Stimulated activated CD4-positive, alpha-beta T cell treated with anti-CD3 and anti-CD28 coated beads, Interleukin-12 subunit alpha, Interleukin-12 subunit beta, amount 100 ng/mL, for 48 hours (primary cell): ENCODE measurements at places on chromosomes 13 and 19.
A peak's percentile ranks its signal among the peaks of the same experiment; 100 is the strongest.

- DNase-seq: no peak
Measured at GRCh38 chr13:49409008-49409407, 34.9 kb downstream of the CAB39L start.

- no peak for DNase-seq
Measured at GRCh38 chr13:20375871-20376270, 143.8 kb upstream of the GJB6 start.

GRCh38 chr19:50450369-50451222, 17.9 kb downstream of the MYBPC2 start:
- no peak for DNase-seq

- no peak for DNase-seq
Measured at GRCh38 chr19:2652504-2653099, 49.9 kb downstream of the GNG7 start.

DNA sequence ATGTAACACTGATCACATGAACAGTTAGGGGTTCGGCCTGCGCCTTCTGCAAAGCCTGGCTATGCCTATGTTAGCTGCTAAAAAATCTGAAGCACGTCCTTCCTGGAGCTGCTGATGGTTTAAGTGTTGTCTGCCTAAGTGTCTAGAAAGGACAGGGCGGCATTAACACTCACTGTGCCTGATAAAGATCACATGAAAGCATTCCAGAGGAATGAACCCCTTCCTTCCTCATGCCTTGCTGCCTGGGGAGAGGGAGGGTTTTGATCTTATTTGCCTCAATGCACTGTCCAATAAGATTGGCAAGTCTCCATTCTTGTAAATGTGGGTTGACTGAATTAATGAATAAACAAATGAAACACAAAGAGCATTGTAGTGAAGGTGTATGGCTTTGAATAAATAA, 5.2 kb downstream of the DOCK9 start:
- no peak for DNase-seq

GRCh38 chr19:1025960-1026782, at the start of gene CNN2:
Gene CNN2 (plus strand): TSS chr19:1026608. CDS start chr19:1026662, 54 bp downstream.
- DNase-seq: peak; percentile 39

- no peak for DNase-seq
Measured at GRCh38 chr13:40233731-40234195, 432.7 kb downstream of the FOXO1 start.

- DNase-seq: no peak
Measured at GRCh38 chr13:100767192-100767591, 92.6 kb upstream of the TMTC4 start.

DNA sequence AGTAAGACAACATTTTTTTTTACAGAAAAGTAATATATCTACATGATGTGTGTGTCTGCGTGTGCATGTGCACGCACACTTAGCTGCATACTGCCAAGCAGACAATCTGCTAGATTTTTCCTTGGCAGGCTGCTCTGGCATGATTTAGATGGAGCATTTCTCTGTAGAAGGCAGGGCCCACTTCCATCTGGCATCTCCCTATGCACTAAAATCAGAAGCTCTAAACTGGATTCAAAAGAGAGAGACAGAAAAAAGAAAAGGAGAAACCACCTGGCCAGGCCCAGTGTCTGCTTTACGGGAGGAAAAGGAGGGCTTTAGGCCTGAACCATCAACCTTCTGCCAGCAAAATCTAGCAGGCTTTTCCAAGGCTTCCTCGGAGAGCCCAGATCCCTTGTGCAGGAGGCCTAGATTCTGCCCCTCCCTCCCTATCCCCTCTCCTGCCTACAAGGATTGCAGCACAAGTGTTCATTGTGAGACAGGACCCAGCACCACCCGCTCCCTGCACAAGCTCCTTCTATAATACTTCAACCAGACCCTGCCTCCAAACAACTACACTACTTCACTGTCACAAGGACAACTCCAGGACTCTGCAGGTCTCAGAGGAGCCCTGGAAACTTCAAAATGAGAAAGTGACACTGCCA, 99.3 kb downstream of the DOCK9 start:
- DNase-seq: no peak

DNA sequence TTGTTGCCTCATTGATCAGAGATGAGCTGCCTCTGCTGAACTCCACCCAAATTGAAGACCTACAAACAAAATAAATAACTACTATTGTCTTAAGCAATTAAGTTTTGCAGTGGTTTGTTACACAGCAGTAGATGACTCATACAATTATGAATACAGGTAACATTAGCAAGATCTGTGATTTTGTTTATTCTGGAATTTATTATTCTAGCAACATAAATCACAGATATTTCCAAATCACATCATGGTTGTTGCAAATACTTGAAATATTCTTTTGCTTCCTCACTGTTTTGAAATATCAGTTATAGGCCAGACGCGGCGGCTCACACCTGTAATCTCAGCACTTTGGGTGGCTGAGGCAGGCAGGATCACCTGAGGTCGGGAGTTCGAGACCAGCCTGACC, 13.1 kb upstream of the LMTK3 start:
- DNase-seq: no peak

- DNase-seq: no peak
Measured at GRCh38 chr19:1765904-1766799, 12.8 kb downstream of the ONECUT3 start.

DNA sequence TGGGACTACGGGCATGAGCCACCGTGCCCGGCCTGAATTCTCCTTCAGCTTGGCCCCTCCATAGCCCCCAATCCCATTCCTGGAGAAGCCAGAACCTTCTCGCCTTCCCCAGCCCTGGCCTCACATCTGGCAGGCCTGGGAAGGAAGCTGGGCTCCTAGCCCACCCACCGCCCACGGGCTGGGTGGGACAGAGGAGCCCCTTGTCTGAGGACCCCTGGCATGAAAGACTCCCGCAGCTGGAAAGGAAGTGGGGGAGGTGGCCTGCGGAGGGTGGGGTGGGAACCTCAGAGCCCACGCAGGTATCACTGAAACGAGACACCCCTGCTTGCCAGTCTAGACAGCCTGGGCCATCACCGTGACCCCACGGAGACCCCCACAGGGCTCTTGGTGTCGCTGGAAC, 7.7 kb upstream of the NANOS3 start:
- DNase-seq: no peak

- no peak for DNase-seq
Measured at GRCh38 chr13:77034881-77035280, 7.9 kb upstream of the FBXL3 start.

DNA sequence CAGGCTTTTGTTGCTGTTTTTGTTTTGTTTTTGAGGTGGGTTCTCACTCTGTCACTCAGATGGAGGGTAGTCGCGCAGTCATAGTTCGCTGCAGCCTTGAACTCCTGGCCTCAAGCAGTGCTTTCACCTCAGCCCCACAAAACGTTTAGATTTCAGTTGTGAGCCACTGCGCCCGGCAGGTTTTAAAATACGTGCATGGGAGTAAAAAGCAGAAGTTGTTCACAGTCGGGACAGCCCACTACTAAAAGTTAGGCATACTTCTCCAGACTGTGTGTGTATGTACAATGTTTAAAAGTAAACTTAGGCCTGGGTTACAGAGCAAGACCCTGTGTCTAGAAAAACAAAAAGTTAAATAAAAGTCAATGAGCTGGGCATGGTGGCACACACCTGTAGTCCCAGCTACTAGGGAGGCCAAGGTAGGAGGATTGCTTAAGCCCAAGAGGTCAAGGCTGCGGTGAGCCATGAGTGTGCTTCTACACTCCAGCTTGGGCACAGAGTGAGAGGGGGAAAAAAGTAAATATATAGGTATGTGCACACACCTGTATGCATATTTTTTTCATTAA, 6.1 kb downstream of the SAFB start:
- DNase-seq: no peak

DNA sequence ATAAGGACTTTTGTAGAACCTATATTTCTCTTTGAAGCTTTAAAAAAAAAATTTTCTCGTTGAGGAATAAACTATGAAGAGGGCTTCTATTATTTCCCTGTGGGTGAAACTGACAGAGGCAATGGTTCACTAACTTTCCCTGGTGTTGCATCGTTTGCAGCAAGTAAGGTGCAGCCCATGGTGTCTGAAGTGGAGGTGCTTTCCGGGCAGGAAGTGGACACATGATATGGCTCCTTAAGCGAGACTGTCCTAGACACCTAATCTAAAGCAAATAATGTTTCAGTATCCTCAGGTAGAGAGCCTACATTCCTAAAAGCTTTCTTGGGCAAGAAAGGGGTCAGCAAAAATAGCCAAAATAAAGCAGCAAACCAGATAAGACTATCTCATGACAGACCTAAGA, 437.6 kb upstream of the ARGLU1 start:
- DNase-seq: no peak

GRCh38 chr13:51674276-51674675, 90.0 kb downstream of the WDFY2 start:
- no peak for DNase-seq

- no peak for DNase-seq
Measured at GRCh38 chr13:40536443-40537113, 129.9 kb downstream of the FOXO1 start.

GRCh38 chr19:49333811-49334288, 1.4 kb upstream of the CD37 start:
- DNase-seq: peak; percentile 51

DNA sequence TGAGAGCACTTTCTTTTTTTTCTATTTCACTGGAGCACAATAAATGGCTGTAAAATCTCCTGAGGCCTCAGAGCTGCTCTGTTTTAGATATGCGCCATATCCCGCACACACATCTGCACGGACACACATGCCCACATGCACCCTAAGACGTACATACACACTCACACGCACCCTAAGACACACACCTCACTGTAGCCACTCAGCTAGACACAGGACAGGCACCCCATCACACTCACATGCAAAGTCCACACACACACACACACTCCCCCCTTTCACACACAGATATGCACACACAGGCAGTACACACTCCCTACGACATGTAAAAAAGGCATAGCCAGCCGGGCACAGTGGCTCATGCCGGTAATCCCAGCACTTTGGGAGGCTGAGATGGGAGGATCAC, 8.8 kb downstream of the ELOF1 start:
- DNase-seq: no peak

GRCh38 chr13:105219651-105220050, 1315.8 kb downstream of the EFNB2 start:
- no peak for DNase-seq

DNA sequence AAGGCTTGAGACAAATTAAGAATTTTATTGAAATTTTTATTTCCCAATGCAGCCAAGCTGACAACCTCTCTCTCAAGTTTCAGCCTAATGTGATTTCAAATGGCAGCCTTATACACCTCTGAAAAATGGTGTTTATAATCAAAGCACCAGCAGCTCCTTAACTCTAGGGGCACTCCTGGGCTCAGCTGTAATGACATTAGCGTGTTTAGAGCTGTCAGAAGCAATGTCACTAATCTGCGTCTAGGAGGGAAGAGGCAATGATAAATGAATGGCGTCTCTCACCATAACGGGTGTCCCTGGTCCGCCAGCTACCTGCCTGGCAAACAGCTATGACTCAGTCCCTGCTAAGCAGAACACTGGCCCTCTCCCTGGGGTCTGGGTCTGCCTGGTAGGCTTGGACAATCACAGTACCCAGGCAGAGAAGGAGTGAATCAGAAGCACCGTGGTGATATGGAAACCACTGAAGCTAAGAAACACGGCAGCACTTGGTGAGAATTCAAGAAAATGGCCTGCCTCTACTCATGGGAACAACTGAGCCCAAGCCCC, 131.8 kb upstream of the VSTM2B start:
- DNase-seq: no peak

DNA sequence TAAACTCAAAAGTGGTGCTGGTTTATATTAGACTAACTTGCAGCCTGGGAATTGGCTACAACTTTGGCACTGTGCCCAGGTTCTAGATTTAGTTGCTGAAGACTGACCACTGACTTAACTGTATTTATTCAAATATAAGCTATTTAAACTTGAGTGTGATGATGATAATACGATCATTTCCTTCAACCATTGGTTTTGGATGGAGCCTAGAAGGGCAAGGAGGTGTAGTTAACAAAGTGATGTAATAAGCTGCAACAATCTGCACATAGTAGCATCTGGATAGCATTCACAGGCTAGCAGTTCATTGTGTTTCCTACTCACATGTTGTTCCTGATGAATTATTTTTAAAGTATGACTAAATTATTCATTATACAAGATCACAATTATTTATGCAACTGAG, 55.2 kb upstream of the DACH1 start:
- no peak for DNase-seq

GRCh38 chr13:114229506-114229905, 5.2 kb upstream of the CDC16 start:
- DNase-seq: no peak

GRCh38 chr13:42551611-42552010, 22.3 kb upstream of the TNFSF11 start:
- DNase-seq: no peak

GRCh38 chr19:11560404-11561051, 1.5 kb upstream of the ELOF1 start:
- no peak for DNase-seq
